NCI-H1436 (cell line): ENCODE measurements at places on chromosomes 7 and 10.

DNA sequence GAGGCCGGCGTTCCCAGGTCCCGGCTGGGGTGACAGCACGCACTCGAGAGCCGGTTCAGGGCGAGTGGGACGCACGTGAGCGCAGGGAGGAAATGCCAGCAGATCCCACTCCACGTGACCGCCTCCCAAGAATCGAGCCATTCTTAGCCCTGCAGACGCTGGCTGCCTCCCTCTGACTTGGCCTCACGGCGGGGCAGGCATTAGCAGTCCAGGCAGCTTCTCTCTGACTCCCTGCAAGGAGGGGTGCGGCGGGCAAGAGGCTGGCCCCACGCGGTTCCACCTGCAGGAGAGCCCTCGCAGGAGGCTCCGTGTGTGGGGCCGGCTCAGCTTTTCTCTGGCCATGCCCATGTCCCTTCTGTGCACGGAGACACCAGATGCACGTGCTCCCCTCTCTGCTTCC lies 10.1 kb downstream of the GPR146 start:
- no peak for DNase-seq

GRCh38 chr10:6516929-6517284 lies 63.2 kb downstream of the PRKCQ start:
- DNase-seq: no peak

DNA sequence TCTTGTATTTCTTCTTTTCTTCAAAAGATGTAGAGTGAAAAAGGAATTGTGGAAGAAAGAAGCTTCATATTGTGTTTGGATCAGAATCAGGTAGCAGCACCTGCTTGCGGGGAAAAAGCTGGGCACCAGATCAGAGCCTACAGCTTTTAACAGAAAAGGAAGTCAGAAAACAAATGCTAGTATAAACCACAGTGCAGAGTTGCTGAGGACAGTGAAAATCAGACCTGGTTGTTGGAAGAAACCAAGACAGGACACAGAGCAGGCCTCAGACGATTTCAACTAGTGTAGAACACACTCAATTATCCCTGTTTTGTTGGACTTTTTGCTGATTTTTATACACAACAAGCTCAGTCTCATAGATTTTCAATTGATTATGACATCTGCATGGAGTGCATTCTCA lies 221.4 kb downstream of the PTN start:
- DNase-seq: no peak

GRCh38 chr10:88791924-88792323 lies 10.6 kb upstream of the LIPM start:
- peak; percentile 1 for DNase-seq

DNA sequence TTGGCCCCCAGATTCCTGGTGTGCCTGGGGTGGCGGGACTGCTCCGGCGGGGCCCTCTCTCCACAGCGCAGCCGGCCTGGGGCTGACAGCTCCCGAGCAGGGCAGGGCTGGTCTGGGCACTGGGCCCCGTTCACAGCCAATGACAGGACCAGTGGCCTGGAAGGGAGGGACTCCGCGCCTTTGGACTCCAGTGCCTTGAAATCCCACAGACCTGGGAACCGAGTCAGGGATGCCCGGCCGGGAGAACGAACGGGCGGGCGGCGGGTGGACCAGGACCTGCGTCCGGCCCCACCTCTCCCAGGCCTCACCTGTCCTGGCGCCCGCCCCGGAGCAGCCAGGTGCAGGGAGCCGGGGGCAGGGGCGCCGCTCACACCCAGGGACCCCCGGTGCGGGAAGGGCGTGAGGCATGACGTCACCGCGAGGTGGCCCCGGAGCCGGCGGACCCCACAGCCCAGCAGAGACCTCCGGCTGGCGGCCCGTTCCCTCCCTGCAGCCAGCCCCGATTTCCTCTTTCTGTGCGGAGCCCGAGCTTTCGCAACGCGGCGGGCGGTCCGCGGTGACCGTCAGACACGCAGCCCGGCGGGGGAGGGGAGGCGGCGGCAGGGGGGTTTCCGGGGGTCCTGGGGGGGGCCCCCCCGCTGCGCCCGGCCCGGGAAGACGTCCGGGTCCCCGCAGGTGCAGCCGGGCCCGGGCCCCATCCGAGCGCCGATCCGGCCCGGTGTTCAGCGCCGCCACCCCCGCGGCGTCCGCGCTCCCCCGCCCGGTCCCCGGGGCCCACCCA lies 743 bp downstream of the ADAP1 start:
- DNase-seq: no peak

DNA sequence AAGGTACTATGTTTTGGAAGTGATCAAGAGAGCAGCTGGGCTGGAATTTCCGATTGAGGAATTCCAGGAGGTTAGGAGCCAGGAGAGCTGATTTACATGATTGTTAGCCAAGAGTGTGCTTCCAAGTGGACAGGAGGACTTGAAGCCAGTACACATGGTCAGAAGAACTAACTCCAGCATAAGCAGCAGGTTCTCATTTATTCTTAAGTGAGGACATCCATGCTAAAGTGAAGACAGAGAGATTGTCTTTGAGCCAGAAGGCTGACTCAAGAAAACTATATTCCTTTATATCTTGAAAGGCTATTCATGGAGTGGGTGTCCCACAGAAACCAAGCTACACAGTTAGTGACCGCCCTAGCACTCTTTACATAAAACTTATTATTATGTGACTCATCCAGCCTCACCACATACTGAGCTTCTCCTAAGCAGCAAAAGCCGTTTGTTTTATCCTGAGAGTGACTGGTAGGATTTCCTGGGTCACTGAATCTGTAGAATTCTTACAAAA lies 56.7 kb upstream of the SEMA3A start:
- no peak for DNase-seq

- no peak for DNase-seq
These were observed 12.2 kb downstream of the BLNK start for GRCh38 chr10:96259150-96259549.

DNA sequence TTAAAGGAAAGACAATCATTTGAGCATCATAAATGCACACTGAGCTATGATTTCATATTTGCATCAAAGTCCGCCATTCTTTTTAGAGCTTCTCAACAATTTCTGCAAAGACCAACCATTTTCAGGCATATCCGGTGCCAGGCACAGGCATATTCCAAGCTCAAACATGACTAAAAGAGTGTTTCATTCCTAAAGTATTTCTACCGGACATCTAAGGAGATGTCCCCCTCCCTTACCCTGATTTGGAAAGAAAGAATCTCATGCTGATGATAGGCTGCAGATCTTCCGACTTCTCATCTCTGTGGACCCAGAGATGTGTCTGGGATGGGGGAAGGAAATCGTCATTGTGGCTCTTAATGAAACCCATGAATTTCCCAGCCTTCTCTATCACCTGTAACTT lies 600.5 kb upstream of the MGMT start:
- DNase-seq: no peak

GRCh38 chr7:111150709-111151108 lies 59.8 kb downstream of the LRRN3 start:
- DNase-seq: no peak

DNA sequence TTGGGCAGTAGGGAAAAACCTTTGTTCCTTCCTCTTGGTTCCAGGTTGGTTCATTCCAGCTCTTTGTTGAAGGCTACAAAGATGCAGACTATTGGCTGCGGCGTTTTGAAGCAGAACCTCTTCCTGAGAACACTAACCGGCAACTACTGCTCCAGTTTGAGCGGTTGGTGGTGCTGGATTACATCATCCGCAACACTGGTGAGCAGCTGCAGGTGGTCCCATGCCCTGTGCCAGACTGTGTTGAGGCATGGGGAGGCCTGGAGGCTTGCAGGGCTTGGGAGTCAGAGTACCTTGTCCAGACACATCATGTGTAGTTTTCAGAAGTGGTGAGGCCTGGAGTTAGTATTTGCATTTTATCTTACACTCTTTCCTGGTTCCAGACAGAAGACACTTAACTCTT lies 16.3 kb downstream of the PI4K2A start:
- DNase-seq: no peak

DNA sequence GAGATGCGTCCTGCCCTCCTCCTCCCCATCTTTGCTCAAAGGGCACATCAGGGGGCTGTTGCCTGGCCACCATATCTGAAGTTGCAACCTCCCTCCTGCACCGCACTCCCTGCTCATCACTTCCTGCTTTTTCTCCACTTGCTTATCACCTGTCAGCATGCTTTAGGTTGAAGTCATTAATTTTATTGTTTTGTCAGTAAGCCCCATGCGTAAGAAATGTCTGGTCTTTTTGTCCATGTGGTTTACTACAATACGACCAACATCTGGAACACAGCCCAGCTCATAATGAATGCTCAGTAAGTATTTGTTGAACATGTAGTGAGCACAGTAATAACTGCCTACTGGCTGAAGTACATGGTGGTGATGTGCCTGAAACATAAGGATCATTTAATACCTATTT lies 71.6 kb upstream of the GJD4 start:
- DNase-seq: no peak

DNA sequence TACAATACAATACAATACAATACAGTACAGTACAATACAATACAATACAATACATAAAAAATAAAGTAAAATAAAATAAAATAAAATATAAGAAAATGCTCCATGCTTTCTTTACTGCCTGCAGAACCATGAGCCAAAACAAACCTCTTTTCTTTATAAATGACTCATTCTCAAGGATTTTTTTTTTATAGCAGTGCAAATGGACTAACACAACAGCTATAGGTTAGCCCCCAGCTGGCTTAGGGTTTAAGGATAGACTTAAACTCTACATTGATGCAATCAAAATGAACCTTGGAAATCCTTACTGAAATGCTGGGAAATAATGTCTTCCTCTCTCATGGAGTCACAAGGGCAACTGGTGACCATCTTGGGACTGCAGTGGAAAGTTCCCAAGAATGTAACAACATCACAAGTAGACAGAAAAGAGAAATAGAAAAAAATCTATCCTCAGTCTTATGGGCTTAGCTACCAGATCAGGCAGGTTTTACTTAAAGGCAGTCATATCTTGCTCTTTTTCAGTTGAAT lies 348.9 kb downstream of the ARL4A start:
- DNase-seq: no peak

DNA sequence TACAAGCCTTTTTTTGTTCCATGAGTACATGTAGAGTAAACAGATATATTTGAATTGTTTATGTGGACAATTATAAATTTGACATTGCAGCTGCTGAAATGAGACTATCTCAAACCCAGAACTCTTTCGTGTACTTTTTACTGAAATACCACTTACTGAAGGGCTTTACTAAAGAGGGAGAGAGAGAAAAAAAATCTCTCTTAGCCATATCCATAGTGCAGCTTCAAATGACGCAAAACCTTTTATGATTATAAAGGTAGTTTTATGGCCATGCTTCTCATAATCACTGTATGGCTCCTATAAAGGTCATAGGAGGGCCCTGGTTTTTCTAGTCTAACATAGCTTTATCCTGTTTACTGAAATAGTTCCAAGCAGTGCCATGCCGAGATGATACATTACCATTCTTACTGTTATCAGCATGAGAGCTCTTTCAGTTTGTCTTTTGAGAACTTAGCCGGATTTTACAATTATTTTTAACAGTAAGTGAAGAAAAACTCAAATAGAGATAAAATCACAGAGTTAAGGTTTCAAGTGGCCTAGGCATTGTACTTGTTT lies 35.1 kb downstream of the KCND2 start:
- no peak for DNase-seq

GRCh38 chr10:68665841-68666240 lies 55.2 kb upstream of the CCAR1 start:
- DNase-seq: no peak

- no peak for DNase-seq
These were observed 6.1 kb downstream of the CYP26A1 start for GRCh38 chr10:93079663-93080349.

- no peak for DNase-seq
These were observed 624 bp upstream of the ZNF783 start for GRCh38 chr7:149261316-149261828.

GRCh38 chr7:92435542-92435941 lies 11.7 kb upstream of the GATAD1 start:
- DNase-seq: no peak

DNA sequence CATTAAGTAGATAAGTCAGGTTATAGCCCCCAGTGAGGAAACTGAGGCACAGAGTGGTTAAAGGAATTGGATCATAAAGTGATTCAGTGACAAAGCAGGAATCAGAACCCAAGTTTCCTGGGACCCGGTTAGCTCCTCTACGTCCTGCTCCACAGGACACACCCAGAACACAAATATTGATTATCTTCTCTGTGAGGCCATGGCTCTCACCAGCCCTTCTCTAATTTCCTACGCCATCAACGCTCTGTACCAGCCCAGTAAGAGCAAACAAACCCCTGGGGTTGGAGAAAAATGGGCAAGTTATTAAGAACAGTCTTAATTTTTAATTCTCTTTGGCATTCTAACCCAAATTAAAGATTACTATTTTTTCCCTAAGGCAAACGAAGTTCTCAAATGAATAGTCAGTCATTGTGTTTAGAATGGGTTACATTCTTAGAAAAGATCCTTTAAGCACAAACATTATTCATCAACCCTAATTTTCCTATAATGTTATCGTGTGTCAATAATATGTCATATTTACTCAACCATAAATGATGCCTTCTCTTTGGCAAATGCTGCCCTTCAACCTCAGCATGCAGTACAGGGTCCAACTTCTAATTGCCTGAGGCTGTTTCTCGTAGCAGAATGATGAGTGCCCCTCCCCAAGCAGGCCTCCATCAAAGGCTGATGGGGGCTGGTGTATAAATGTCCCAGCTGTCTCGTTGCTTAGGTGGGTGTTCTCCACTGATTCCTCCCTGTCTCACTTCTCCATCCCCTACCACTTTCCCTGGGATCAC lies 25.4 kb upstream of the TM9SF3 start:
- no peak for DNase-seq

GRCh38 chr7:55415173-55415778 lies 50.1 kb downstream of the LANCL2 start:
- DNase-seq: peak; percentile 74

GRCh38 chr7:130359276-130359857 lies 14.8 kb downstream of the CPA5 start:
- DNase-seq: no peak

GRCh38 chr10:118568327-118568848 lies 27.1 kb downstream of the PRLHR start:
- DNase-seq: peak; percentile 70

DNA sequence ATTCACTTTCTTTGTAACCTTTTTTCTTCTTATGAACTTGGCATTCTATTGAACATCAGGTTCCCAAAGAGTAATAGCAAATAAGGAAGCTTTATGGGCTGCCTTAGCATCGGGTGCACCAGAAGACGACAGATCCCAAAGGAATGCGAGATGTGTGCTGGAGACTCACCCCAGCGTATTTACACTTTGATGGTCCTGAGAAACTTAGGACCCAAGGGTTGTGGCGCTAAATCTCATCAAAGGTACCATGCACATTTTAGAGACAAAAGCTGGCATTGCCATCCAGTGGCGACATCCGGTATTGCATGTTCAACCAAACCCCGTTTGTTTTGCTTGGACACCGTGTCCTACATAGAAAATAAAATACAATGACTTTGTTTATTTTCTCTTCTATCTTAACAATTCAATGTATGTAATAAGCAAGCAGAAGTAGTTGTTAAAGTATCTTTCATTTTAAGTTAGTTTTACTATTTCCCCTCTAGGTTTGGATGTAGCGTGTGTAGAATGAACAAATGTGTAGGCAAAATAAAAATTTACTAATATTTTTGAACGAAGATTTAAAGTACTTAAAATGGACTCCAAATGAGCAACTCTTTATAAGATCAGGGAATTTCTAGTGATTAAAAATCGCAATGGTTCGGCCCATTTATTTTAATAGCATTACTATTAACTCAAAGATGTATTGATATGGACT lies 1154.8 kb downstream of the GATA3 start:
- peak; percentile 17 for DNase-seq

GRCh38 chr7:26195867-26196657 lies 4.5 kb downstream of the HNRNPA2B1 start:
- no peak for DNase-seq

- DNase-seq: no peak
These were observed 36.6 kb downstream of the INSYN2A start for GRCh38 chr10:127159648-127160245.

- no peak for DNase-seq
These were observed 7.8 kb upstream of the DLX6 start for GRCh38 chr7:96997512-96998032.

GRCh38 chr7:28490831-28491230 lies 78.5 kb downstream of the CREB5 start:
- DNase-seq: no peak
